ENCODE measurements at places on chromosomes 1 and 21.

DNA sequence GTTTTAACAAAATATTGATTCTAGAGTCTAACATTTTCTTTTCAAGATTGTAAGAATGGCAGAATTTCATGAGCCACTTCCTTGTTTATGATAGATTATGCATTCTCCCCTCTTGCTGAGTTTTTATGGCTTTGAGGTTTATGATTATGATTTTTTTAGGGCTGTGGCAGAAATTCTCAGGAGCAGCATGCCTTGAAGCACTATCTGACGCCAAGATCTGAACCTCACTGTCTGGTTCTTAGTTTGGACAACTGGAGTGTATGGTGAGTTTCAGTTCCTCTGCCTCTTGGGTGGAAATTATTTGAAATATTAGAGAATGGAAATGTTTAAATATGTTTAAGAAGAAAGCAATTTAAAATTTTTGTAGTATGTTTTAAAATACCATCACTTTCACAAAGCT lies 10.2 kb downstream of the USP16 start:
- no peak for DNase-seq

DNA sequence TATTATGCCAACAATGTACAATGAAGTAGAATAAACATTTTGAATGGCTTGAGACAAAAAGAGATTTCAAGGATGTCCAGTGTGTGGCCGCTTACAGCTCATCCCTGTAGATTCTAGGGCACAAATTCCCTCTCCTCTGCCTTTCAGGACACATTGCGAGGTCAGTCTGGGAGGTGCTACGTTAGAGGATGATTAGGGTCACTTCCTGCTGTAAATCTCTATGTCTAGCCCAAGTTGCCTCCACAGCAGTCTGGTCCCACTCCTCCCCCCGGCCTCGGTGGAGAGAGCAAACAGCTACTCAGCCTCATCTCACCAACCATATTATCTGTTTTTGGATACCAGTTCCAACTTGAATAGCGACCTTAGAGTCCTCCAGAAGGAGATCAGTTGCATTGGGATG lies 17.0 kb downstream of the KCNJ10 start:
- DNase-seq = no peak

- DNase-seq = no peak
Observed at GRCh38 chr1:205930799-205931281, 12.4 kb downstream of the SLC26A9 start.

DNA sequence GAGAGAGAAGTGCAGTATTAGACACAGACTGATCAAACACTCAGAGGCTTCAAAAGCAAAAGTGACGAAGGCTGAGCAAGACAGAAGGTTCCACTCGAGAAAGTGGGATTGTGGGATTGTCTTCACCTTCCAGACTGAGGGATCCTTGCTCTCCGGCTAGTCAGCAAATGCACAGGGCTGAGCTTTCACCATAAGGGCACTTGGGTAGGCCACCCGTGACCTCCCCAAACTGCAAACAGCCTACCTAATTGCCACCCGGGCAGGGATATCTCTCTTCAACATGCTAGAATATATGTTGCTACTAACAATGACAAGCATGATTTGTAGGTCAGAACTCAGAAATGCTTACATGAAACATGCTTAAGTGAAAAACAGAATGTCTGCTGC lies 35.3 kb upstream of the RIPK4 start:
- DNase-seq = no peak

GRCh38 chr1:218401998-218402785 lies 57.1 kb downstream of the TGFB2 start:
- DNase-seq = no peak

DNA sequence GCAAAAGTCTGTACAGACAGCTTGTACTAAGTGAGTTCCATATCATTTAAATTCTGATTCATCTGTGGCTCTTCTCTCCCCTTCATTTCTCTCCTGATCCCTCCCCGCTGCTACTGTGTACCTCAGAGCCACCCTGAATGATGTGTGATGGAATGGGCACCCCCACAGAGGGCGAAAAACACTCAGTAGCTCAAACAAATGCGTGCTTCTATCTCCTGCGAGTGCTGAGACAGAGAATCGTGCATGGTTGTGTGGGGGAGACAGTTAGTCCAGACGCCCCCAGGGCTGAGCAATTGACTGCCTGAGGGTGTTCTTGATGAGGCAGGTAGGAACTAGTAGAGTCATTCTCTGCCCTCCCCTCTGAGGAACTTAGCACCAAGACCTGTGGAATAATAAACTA lies 269.8 kb downstream of the ZNF648 start:
- DNase-seq = no peak

DNA sequence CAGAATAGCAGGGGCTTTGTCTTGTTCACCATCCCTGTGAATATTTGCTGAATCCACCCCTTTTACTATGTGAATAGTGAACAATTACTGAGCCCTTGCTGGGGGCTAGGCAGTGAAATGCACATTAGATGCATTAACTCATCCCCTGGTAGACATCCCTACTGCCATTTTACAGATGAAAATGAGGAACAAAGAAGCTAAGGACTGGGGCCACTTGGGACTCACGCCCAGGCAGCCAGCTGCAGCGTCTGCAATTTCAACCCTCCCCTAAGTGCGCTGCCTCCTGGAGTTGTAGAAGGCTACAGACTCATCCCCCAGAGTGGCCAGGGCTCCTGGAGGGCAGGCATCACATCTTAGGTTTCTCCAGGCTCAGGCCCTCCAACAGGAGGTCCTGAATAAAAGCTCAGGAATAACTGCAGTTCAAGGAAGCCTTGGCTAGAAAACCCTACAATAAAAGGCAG lies 31.6 kb downstream of the CAPZB start:
- no peak for DNase-seq

DNA sequence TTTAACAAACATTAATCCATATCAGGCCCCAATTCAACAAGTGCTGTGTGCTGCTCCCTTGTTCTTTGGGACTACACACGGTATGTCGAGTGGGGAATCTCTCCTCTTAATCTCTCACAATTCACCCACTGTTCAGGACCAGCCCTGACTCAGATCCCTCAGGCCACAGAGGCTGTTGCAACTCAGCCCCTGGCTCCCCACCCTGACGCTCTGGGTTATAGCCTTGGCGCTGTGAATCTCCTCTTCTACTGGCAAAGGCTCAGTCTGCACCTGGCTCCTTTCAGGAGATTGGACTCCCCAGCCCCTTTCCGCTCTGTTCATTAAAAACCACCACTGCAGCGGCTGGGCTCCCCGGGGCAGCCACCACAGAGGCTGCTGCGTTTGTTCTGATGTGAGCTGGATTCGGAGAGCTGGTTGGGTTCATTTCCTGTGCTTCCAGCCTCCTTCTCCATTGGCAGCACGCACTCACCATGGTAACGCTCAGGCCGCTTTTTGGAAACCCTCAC lies 13.0 kb downstream of the CAPN8 start:
- peak; percentile 13 for DNase-seq

GRCh38 chr21:26164311-26164710 lies 6.3 kb downstream of the APP start:
- DNase-seq = no peak

DNA sequence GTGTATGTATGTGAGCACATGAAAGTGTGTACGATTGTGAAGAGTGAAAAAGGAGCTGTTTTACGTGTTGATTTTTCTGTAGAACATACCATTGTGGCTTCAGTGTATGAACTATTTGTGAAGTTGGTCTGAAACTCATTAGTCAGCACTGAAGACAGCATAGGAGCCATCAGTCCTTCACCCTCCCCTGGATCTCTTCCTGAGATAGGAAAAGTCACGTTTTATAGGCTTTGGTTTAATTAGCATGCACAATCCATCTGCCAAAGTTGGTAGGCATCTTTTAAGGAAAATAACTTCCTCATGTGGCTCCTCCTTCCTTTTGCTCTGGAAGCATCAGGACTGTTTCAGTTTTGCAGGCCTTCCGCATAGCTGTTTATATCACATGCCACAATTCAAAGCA lies 1.4 kb upstream of the RABIF start:
- no peak for DNase-seq

- no peak for DNase-seq
Observed at GRCh38 chr1:28144203-28145135, 32.0 kb downstream of the PTAFR start.

- no peak for DNase-seq
Observed at GRCh38 chr1:200153277-200154055, 126.0 kb downstream of the NR5A2 start.

GRCh38 chr1:49364676-49365075 lies 588.0 kb upstream of the BEND5 start:
- peak; percentile 14 for DNase-seq

GRCh38 chr1:29417147-29417858 lies 181.0 kb downstream of the PTPRU start:
- DNase-seq = no peak

DNA sequence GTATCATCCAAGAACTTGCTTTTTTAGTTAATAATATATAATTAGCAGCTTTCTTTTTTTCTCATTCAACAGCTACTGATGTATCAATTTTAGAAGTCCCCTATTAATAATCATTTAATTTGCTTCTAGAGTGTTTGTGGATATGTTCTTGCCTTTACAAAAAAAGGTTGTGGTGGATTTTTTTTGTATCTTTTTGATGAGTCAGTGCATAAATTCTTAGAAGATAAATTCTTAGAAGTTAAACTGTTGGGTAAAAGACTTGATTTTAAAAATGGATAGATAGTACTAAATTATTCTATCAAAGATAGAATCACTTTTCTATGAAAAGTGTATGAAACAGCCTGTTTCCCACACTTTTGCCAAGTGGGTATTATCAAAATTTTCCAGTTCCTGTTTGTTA lies 11.9 kb downstream of the FGGY start:
- DNase-seq = no peak

DNA sequence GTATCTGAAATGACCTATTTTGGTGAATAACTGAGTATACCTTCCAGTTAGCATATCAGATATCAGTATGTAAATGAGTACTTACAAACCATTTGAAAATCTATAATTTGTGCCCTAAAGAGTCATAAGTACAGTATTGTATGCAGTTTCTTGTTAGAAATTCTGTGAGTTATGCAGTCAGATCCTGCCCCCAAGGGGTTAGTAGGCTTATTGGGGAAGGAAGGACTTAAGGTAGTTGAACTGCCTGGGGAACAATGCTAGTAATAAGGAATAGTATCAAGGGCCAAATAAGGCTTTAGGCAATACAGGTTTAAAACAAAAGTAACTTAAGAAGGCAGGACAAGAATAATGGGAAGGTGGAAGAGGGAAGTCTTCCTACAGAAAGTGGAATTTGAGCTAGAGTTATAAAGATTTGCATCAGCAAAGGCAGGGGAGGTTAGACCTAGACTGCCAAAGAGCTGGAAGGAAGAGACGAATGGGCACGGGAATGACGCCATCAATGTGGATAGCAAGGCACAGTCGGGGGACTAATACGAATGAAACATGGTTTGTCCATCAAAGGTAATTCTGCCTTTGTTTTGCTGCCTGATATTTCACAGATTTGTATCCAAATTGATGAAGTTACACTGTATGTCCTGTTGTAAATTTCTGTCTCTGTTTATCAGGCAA lies 182.9 kb upstream of the DPYD start:
- DNase-seq = no peak

All from ELF-1 (cell line).